Midbrain (tissue), 1 donor: ENCODE measurements at places on chromosomes 1 and 21.

DNA sequence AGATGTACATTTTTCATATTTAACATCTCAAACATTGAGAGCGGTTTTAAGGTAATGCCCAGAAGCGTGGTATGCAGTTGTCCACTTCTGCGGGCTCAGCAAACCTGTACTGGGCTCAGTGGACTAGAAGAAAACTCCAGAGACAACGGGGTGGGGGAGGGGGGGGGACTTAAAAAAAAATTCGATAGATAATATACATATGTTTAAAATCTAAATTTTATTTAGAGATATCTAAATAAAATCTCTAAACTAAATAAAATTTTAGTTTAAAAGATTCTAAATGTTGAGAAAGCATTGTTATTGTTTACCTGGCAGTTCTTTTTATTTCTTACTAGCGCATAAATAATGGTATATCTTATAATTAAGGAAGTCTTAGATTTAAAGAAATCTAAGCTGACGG lies 1.1 kb upstream of the IL12RB2 start:
- no peak for DNase-seq

GRCh38 chr1:2446394-2446793 lies 29.7 kb upstream of the PLCH2 start:
- peak; percentile 82 for DNase-seq

- peak; percentile 46 for DNase-seq
Observed at GRCh38 chr1:243959998-243960397, 91.1 kb upstream of the ZBTB18 start.

- no peak for DNase-seq
Observed at GRCh38 chr1:203668401-203668800, 41.8 kb downstream of the ATP2B4 start.

GRCh38 chr1:54547601-54548388 lies at the start of gene ACOT11:
Gene ACOT11 (plus strand): TSS chr1:54548228. CDS start chr1:54548310, 82 bp downstream.
- DNase-seq = peak; percentile 83

DNA sequence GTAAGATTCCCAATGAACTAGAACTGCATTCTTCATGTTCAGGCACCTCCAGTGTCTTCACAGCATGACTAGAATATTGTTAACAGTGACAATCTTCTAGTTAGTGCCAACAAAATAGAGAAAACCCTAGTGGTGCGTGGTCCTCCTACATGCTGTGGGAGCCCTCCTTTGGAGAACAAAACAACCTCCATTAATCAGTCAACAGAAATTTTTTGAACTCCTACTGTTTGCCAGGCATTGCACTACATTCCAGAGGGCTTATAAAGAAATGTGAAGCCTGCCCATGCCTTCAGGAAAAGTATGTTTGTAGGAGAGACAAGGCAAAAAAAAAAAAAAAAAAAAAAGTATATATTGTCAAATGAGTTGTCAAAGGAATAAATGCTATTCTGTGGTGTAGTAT lies 252.7 kb downstream of the LRRC40 start:
- no peak for DNase-seq

GRCh38 chr1:172206256-172206655 lies 214.2 kb upstream of the C1orf105 start:
- no peak for DNase-seq

DNA sequence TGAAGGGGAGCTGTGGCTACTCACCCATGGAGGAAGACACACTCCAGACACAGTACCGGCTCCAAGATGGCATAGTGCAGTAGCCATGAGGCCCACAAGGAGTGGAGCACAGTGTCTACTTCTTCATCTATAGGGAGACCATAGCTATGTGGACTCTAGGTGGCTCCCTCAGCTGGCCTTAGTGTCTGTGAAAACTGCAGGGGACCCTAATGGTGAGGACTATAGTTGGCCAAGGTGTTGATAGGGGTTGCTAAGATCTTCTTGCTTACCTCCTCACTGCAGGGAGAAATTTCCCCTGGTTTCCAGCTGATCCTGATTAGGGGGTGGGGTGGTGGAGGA lies 58.9 kb downstream of the DIPK1A start:
- no peak for DNase-seq
